HuH-7.5 (cell line): ENCODE measurements at places on chromosomes 6 and 20.

DNA sequence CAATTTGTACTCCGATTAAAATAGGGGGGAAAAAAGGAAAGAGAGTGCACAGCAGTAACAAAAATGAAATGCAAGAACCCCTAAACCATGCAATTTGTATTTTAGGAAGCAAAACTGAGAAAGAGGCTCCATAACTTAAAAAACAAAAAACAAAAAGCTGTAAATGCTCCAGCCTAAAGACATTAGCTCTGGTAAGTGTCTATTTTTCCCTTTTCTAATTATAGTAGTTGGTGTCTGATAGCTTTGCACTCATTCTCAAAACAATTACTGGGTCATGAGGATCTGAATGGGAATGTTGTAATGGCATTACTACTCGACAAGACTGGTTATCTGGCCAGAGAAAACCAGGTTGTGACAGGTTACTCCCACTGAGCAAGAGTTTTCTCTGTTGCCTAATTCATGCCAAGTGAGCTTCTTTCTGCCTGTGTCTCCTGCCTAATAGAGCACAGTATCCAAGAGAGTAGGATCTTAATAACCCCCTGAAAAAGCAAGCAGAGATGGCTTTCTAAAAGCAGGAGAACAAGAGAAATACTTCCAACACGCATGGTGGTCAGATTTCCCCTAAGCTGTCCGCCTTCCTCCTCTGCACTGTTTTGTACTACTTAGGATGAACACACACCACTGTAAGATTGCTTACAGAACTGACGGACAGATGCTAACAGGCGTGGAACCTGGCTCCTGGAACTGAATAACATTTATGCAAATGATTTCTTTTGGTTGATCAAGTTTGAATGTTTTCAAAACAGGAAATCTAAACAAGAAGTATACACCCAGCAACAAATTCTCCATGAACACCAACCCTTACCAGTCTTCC is 86.4 kb downstream of the FKBP5 start:
- DNase-seq = no peak

DNA sequence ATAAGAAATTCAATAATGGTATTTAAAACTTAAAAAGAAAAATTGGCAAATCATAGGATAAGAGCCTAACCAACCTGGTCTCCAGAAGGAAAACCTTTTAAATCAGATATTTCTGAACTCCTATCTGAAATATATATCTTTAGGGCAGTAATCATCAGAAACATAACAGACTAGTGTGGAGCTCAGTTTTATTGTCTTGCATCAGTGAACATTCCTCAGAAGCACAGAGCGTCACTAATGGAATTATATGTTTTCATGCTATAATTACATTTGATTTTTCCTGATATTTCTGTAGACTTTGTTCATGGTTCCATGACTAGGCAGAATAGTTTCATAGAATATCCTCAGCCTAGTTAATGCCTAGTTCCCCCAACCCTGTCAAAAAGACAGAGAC is 262.2 kb downstream of the EYA4 start:
- DNase-seq = no peak

GRCh38 chr6:130524552-130524951 is 158.7 kb downstream of the TMEM200A start:
- DNase-seq = no peak

- no peak for DNase-seq
Measured at GRCh38 chr20:62528983-62529891, 53.4 kb upstream of the GATA5 start.

DNA sequence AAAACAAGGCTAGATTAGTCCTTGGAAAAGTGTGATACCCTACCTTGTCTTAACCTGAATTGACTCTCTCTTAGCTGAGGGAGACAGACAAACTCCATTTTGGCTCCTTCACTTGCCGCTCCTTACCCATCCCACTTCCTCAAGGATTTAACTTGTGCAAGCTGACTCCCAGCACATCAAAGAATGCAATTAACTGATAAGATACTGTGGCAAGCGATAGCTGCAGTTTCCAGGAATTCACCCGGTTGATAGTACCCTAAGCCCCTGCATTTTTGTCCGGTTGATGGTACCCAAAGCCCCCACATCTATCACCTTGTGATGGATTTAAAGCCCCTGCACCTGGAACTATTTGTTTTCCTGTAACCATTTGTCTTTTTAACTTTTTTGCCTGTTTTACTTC is 1.9 kb upstream of the SERINC3 start:
- DNase-seq = no peak

- no peak for DNase-seq
Measured at GRCh38 chr20:18991012-18991411, 177.4 kb downstream of the SCP2D1 start.

DNA sequence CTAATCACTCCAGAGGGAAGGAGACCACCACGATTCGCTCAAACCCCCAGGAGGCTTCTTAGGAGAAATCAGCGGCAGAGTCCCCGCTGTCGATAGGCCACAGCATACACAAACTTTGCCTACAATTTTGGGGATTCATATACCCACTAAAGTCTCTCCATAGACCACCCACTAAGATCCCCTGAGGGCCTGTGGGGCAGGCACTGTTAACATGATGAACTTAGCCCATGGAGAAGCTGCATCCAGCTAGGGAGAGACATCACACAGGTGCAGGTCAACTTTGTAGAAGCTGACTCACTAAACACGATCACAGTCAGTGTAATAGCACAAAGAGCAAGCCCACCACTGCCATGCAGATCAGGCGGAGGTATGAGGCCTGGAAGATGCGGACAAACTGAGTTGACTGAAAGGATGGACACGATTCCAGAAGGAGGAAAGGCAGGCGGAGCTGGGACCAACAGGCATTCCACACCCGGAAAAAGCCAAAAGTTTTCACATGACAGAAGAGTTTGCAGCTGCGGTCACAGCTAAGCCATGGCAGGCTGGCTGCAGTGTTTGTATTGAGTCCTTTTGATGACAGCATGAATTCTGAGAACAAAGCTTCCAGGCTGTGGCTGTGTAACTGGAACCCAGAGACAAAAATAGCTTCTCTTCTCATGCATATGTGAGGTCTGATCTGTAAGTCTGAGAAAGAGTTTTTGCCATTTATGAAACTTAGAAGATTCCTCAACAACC is 75.7 kb upstream of the QKI start:
- DNase-seq = no peak

- DNase-seq = no peak
Measured at GRCh38 chr6:168686029-168686738, 245.2 kb downstream of the SMOC2 start.

GRCh38 chr6:41191569-41191968 is 9.4 kb downstream of the TREML2 start:
- DNase-seq = peak; percentile 36

GRCh38 chr20:34676642-34677373 is at the start of gene PIGU:
PIGU (minus strand) TSS chr20:34677092; CDS start chr20:34677085, 7 bp downstream.
- DNase-seq = peak; percentile 92

DNA sequence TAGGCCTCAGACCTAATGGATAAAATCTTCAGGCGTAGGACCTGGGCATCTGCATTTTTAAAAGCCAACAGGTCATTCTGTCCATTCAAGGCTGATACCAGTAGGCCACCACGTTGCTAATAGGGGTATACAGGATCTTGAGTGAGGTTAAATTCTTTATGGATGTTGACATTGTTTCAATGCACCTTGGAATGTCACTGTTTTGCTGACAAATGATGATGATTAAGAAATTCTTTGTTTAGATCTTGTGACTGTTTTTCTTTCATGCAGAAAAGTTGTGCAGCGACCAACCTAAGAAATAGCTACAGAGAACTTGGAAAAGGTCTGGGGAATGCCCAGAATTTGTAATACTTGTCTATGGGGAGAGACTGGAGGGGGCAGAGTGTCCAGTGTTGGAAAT is 101.1 kb upstream of the CLDN20 start:
- DNase-seq = no peak

- DNase-seq = no peak
Measured at GRCh38 chr6:22271081-22271480, 25.8 kb downstream of the PRL start.

- DNase-seq = no peak
Measured at GRCh38 chr6:4510317-4510716, 265.9 kb upstream of the CDYL start.

GRCh38 chr6:75579951-75580350 is 21.7 kb upstream of the SENP6 start:
- no peak for DNase-seq

DNA sequence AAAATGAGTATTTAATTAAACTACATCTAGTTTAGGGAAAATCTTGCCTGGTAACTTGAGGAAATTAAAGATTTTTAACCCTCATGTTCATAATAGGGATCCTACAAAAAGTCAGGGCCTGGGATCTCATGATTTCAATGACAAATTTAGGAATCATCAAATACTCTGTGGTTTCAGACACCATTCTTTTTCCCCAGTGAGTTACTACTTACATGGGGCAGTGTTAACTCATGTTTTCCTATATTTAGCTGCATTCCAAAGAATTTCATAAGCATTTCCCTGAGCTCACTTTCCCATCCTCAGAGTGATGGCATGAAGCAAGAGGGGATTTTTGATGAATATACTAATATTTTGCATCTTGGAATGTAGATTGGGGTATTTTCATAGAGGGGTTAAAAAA is 321.7 kb downstream of the CENPW start:
- no peak for DNase-seq

DNA sequence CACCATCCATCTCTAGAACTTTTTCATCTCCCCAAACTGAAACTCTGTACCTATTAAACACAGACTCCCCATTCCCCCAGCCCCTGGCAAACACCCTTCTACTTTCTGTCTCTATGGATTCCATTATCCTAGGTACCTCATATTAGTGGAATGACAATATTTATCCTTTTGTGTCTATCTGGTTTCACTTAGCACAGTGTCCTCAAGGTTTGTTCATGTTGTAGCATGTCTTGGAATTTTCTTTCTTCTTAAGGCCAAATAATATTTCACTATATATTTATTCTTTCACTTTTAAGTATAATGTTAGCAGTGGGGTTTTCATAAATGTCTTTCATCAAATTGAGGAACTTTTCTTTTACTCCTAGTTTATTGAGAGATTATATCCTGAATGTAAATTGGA is 56.8 kb upstream of the DSP start:
- DNase-seq = no peak

DNA sequence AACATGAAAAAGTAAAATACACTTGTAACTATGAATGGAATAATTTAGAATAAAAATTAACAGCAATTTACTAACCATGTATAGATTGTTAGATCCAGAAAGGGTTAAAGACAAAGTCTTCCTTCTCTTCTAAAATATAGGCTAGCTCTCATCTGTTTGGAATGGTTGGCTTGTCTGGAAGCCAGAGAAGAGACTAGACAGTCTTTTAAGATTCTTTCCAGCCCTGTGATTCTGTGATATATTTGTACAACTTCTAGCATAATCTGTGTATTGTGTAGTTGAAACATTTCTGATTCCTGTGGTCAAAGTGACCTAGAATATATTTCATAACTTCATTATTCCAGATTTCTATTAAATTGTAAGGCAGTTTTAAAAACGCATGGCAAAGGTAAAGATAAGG is 196.6 kb downstream of the UST start:
- no peak for DNase-seq

DNA sequence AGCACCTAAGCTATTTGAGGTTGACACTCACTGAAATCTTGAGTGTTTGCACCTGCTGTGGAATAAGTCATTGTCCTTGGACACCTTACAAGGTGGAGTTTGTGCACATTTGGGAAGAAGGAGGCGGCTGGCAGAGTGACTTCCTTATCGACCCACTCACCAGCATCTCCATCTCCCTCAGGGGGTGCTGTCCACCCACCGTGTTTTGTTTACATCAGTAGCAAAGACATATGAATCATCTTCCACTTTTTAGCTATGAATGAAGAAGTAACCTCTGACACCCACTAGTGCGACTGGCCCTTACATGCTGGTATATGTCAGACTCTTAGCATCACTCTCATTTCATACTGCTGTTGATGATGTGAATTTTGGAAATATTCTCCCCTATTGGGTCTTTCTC is 119.5 kb upstream of the SGK1 start:
- DNase-seq = no peak

- DNase-seq = no peak
Measured at GRCh38 chr6:38935051-38935450, 113.5 kb upstream of the GLP1R start.

DNA sequence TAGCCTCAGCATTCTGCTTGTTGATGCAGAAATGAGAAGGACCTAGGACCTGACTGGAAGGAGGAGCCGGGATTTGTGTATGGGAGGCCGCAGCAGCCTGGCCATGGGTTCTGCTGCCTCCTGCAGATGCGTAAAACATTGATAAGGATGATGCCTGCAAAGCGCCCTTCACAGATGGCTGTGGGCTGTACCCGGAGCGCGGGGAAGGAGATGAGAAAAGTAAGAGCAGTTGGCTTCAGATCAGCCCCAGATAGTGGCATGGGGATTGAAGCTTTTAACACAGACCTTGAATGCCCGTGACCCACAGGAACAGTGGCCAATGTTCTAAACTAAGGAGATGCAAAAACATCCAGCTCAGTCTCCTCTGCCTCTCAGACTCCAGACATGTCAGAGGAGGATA is 136.4 kb upstream of the KCNG1 start:
- no peak for DNase-seq

GRCh38 chr6:1473166-1473565 is 83.8 kb downstream of the FOXF2 start:
- no peak for DNase-seq

DNA sequence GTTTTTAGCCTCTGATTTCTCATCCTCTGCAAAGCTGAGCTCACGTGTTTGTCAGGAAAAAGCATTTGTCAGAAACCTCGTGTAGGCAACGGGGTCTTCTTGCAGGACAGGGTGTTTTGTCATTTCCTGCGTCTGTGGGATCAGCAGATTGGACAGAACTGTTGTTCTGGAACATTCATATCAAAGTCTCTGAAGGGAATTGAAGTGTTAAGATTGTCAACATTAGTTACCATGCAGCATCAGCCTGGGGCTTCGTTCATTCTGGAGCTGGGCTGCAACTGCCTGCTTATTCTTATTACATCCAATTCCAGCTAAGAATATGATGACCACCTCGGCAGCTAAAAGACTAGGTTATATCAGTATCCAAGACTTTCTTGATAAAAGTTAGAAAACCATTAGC is 71.0 kb upstream of the RALGAPA2 start:
- no peak for DNase-seq

DNA sequence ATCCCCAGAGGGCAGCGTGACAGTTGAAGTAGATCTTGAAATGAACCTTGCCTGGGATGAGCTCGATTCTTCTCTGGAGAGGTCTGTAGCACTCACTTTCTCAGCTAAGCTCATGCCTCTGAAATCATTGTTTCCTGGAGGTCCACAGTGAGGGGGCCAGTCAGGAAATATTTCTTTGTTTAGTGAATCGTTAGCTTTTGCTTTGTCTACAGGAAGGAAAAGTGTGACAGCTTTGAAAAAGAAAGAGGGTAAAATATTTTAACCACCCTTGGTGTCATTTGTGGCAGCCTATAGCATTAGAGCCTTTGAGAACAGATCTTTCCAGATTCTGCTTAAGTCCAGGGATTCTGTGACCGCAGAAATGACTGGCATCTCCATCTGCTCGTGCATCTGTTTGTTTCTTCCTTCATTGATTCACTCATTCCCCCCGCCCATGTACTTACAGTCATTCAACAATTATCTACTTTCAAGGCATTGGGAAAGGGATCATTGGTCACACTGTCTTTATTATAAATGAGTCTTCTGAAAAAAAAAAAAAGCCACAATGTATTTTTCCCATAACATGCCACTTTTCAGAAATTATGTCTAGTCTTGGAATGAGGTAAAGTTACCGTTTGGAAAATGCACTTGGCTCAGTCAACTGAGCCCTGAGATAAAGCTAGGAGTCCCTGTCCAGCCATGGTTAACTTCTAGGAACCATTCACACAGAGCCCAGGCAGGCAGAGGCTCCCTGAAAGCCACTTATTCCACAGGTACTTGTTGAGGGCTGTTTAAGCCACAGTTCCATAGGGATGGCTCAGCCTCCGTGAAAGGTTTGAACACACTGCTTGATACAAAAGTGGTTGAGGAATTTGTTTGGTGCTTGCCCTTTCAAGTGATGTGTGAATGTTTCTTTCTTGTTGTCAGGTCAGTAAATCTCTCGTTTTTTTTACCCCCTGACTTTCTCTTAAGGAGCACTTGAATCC is 86.0 kb downstream of the TIAM2 start:
- no peak for DNase-seq
